ENCODE measurements at places on chromosomes 1 and 21. TPM values are rescaled to one million over a fixed set of nuclear protein-coding genes. Genes with fewer than 3 reads are reported as not detected.

DNA sequence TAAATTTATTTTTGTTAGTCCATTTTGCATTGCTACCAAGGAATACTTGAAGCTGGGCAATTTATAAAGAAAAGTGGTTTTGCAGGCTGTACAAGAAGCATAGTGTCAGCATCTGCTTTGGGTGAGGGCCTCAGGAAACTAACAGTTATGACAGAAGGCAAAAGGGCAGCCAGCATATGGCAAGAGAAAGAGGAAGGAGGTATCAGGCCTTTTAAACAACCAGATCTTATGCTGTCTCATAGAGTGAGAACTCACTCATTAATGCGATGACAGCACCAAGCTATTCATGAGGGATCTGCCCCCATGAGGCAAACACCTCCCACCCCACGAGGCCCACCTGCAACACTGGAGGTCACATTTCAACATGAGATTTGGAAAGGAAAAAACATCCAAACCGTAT, 898.4 kb downstream of the KCNT2 start:
- DNase-seq: no peak

GRCh38 chr21:19198801-19199200, 795.2 kb upstream of the TMPRSS15 start:
- no peak for DNase-seq

- DNase-seq: peak; percentile 39
Measured at GRCh38 chr1:214957330-214958137, 125.0 kb upstream of the KCNK2 start.

DNA sequence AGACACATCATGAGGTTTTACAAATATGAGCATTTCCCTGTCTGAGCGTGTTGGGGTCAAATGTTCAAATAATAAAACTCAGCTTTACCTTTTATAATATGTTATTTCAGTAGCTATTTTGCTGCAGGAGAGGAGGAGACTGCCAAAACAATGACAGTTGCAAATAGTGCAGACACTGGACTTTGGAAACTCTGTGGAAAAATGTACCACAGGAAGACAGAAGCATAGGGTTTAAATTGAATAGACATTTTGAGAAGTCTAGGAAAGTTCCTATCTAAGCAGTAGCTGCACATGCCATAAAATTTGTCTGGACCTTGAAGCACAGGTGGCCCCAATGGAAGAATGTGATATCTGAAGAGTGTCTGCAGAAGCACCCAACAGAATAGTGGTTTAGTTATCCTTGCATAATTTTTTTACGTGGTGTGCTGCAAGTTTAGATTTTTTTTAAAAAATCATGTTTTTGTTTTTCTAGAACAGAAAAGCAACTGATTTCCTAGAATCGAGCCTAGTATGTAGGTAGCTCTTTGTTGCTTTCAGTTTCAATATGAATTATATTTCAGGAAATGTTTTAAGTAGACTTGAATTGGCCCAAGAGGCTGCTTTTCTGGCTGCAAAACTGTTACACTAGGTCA, 14.0 kb upstream of the GBP5 start:
- DNase-seq: no peak

PTPN22 gene
- total RNA-seq: 2.6 TPM

LYST gene
- 48.6 TPM for total RNA-seq
